ENCODE measurements at places on chromosomes 7 and 10.

DNA sequence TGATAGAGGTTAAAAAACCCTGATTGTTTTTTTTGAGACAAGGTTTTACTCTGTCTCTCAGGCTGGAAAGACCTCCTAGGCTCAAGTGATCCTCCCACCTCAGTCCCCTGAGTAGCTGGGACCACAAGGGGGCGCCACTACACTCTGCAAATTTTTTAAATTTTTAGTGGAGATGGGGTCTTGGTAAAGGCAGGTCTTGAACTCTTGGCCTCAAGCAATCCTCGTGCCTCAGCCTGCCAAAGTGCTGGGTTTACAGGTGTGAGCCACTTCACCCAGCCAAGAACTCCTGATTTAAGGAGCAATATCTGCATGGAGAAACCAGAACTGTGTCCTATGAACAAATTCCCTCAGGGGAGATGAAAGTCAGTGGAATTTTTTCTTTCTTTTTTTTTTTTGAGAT is 7.3 kb upstream of the KLHDC10 start:
- no peak for DNase-seq

- no peak for DNase-seq
Observed at GRCh38 chr10:7665767-7666166, 999 bp downstream of the ITIH5 start.

DNA sequence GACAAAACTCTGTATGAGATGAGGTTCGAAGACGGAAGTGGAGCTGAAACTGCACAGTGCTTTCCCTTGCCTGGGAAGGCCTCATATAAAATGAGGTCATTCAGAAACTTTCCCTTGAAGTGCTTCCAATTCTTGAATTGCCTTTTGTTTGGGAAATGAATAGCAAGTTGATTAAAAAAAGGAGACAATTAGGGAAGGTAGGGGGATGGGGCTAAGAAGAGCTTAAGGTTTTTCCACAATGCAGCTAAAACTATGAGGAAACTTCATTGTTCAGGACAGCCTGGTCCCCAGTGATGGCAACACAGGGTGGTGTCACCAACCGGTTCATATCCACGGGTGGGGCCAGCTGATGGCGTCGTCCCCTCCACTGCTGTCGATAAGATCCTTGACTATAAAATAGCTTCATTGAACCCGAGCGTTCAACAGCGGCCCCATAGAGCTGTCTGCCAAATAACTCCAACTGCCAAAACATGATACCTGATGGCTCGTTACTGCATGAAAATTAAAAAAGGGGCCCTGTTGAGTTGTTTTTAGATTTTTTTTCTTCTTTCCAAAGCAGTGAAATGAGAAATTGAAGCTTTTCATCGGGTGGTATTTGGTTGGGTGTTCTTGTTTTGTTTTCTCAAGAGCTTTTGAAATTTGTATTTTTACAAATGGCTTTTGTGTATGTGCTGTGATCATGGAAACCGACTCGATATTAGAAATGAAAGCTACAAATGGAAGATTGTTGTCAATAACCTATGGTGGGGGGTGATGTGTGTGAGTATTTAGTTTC is 2.8 kb upstream of the CELF2 start:
- no peak for DNase-seq

- no peak for DNase-seq
Observed at GRCh38 chr7:11346302-11346701, 372.6 kb downstream of the PHF14 start.

DNA sequence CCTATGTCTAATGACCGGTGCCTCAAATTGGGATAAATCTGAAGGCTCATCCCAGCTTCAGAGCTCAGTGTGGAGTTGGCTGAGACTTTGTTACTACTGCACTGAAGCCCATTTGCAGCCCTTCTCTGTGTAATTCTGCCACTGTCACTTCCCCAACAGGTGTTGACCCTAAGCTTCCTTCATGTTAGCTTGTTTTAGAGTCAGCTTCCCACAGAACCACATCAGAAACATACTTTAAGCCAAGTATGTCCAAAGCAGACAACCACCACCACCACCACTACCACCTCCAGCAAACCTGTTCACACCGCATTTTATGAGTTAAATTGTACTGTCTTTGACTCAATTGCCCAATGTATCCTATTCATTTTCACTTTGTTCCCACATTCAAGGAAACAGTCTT is 25.2 kb upstream of the GNAT3 start:
- no peak for DNase-seq

GRCh38 chr7:97430006-97430405 is 301.9 kb upstream of the TAC1 start:
- no peak for DNase-seq

GRCh38 chr10:8912108-8912507 is 857.6 kb downstream of the GATA3 start:
- DNase-seq = no peak

DNA sequence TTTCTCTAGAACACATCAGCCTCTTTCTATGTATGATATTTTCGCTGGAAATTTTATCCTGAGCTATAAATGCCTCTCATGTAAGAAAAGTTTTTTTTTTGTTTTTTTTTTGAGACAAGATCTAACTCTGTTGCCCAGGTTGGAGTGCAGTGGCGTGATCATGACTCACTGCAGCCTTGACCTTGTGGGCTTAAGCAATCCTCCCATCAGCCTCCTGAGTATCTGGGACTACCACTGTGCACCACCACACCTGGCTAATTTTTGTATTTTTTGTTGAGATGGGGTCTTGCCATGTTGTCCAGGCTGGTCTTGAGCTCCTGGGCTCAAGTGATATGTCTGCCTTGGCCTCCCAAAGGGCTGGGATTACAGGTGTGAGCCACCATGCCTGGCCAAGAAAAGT is 80.4 kb downstream of the ADK start:
- no peak for DNase-seq

Measured in cerebellar nuclear complex (tissue), 1 donor.